ENCODE measurements at places on chromosomes 6 and 20. TPM values are rescaled to one million over a fixed set of nuclear protein-coding genes. Genes with fewer than 3 reads are reported as not detected.

GRCh38 chr6:154638369-154638768 lies 94.8 kb upstream of the SCAF8 start:
- DNase-seq = no peak

GRCh38 chr6:47301441-47301840 lies 8.3 kb downstream of the TNFRSF21 start:
- no peak for DNase-seq

The KHDC1 gene
- 0.35 TPM for total RNA-seq

DNA sequence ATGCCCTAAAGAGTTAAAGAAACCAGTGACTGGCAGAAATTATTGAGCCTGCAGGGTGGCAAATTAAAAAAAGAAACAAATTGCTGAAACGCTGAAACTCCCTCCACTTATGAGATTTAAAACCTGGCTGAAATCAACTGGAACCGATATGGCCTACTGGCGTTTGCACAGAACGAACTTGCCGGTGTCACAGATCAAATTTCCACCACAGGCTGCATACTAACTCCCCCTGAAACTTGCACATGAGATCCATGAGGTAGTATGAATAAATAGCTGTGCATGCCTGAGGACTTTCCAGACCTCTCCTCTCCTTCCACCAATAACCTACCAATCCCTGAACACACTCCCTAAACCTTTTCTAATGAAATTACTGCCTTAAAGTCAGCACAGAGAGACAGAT lies 150.4 kb downstream of the RNGTT start:
- no peak for DNase-seq

The DCDC2 gene
- not detected for total RNA-seq

DNA sequence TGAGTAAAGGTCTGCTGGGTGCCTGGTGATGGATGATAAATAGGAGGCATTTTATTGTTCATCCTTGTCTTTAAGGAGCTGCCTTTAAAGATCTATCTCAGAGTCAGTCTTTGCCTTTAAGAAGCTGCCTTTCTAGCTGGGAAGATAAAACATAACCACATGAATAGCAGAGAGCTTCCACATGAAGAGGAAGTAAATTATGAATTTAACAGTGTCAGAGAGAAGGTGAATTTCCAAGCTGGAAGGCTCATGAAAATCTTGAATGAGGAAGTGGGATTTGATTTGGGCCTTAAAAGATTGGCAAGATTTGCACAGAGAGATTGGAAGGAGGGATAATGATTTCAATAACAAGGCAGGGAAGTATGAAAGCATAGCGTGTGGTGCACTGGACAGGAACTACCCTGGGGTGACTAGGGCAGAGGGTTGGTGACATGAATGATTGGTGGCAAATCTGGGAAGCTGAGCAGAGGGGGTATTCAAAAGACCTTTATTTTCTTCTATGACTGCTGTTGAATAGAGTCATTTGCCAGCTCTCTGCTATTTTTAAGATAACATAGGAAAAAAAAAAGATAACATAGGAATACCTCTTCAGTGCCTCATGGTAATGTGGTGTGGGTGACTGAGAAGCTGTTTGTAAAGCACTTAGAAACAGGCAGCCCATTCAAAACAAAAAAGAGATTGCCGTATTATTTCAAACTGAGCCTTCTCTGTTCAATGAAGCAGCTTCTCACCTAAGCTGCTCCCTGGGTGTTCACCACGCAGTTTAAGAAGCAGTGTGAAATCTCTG lies 591.6 kb downstream of the PKHD1 start:
- no peak for DNase-seq

DNA sequence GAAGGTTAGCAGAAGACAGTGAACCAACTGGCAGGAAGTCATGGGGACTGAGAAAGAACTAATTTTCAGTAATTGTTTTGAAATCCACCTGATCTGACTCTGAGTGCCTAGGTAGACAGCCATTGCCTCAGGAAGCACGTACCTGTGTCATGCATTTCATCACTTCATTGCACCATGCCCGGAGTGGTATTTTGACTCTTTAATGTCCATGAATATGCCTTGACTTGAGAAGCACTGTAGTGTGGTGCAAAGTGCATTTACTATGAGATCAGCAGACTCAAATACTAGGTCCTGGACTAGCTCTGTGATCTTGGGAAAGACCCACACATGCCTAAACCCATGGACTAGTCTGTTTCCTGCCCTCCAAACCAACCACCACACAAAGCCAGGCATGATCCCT lies 370.9 kb upstream of the MARCKS start:
- no peak for DNase-seq

- DNase-seq = no peak
These were observed 131.1 kb upstream of the HSF2 start for GRCh38 chr6:122268394-122268793.

All from mesenteric fat pad (tissue), 1 donor.